ENCODE measurements at places on chromosomes 7 and 10.
A peak's percentile ranks its signal among the peaks of the same experiment; 100 is the strongest.

DNA sequence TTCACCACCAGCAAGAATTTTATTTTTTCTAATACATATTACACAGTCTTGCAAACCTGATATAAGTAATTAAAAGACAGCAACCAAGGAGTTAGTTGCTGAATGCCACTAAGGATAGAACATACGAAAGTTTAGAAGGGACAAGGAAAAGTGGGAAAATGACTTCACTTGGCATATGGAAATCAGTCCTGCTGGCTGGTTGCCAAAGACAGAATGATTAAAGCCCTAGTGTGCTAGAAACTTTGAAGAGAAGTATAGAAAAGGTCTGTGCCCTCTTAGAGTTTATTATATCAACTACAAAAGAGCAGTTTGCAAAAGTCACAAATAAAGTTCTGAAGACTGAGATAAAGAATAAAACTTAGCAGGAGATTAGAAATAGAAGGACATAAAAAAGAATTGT is 5.8 kb upstream of the YAE1 start:
- no peak for DNase-seq

- DNase-seq: no peak
Measured at GRCh38 chr7:110733221-110733620, 357.7 kb upstream of the LRRN3 start.

DNA sequence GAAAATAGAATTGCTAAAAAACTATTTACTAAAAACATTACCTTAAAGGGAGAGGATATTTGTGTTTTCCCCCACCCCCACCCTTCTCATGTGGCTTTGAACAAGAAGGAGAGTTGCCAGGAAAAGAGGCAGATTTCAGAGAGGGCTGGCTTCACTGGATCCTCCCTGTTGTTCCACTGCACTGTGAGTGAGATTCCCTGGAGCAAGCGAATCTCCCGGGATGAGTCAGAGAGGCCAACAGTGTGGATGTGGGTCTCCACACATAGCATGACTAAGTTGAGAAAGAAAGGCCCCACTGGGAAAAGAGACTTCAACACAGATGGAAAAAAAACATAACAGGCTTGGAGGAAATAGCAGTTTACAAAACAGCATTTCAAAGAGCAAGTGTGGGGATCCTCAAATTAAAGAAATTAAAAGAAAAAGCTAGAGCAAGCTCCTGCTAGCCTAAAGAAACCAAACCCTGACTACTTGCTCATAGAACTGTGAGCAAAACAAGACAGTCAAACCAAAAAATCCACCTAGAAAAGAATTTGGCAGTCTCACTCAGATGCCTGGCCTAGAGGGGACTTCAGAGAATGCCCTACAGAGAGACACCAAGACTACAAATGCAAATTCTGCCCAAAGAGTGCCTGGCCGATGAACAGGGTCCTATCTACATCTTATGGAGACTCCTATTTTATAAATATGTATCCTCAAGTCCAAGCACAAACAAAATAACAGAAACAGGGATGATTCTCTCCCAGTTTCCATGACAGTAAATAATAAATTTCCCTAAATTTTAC is 3.4 kb downstream of the CAV1 start:
- no peak for DNase-seq

GRCh38 chr10:132043861-132044695 is 21.7 kb upstream of the JAKMIP3 start:
- no peak for DNase-seq

DNA sequence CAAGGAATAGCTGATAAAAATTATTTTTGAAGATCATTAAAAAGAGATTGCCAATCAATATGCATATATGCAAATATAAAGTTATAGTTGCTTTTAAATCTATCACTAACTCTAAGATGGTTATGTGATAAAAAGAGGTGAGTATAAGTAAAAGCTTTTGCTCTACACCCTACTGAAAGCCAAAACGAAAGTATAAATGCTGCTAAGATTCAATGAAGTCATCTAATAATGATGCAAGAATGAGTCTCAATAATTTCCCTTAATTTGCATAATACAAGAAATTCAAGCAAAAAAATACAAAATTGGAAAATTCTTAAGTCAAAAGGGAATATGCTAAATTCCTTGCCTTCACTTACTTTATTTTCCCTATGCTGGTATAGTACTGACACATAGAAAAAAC is 75.2 kb downstream of the WAPL start:
- DNase-seq: peak; percentile 68

DNA sequence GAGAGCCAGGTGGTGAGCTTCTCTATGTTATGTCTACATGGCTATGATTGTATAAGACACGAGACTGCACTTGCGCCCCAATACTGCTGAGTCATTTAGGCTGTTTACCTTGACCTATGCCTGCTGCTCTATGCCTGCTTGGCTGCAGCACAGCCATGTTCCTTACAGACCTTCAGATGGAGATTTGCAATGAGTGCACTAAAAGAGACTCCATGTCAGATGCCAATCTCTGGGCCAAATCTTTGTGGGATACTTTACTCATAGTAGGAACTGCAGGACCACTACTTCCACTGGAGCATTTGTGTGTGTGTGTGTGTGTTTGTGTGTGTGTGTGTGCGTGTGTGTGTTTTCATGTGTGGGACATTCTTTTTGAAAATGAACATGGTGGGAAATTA is 50.0 kb upstream of the KMT2E start:
- DNase-seq: no peak

DNA sequence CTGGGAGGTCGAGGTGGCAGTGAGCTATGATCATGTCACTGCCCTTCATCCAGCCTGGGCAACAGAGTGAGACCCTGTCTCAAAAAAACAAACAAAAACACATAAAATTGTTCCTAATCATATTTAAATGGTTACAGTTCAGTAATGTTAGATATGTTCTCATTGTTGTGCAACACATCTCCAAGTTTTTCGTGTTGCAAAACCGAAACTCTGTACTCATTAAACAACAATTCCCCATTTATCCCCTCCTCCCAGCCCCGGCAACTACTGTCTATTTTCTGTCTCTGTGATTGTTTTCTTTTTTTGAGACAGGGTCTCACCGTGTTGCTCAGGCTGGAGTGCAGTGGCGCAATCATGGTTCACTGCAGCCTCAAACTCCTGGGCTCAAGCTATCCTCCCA is 16.1 kb upstream of the PRXL2A start:
- DNase-seq: peak; percentile 68
